ENCODE measurements at places on chromosomes 4 and X.

- no peak for DNase-seq
Observed at GRCh38 chr4:171954650-171955049, 141.4 kb downstream of the GALNTL6 start.

DNA sequence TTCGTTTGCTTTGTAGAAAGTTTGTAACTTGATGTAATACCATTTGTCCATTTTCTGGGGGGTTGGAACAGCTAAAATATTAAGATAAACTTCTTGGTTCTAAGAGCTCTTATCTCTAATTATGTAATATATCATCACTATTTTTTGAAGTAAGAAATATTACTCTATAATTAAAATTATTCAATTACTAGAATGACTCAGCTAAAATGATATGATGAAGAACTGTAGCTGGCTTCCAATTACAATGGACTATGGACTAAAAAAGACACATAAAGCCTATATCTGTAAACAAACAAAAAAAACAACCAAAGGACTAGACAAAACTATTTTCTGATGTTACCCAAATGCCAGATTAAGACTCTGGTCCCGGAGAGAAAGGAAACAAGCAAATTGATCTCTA is 569.4 kb downstream of the PCDH18 start:
- no peak for DNase-seq

DNA sequence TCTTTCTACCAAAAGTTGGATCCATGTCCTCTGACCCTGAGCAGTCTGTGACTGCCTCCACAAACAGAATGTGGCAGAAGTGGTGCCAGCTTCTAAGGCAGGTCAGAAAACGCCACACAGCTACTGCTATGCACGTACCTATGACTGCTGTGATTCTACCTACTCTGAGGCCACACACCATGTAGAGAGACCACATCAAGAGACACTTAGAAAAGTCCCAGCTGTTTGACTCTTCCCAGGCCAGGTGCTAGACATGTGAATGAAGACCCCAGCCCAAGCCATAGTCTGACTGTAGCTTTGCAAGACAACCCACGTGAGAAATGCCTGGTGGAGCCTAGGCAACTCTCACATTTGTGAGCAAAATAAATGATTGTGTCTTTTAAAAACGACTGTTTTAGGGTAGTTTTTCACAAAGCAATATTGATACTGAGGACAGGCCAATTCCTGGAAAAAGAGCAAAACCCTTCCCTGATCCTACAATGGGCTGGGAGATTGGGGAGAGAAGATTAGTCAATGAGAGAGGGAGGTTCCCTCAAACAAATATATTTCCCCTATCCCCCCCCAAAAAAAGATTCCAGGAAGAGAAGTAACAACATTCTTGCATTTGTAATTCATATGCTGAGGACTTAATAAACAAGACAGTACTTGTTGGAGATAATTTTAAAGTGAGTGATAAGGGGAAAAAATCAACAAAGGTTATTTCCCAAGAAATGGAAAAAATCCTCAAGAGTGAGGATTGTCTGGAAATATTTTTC is 33.3 kb downstream of the FRYL start:
- no peak for DNase-seq

DNA sequence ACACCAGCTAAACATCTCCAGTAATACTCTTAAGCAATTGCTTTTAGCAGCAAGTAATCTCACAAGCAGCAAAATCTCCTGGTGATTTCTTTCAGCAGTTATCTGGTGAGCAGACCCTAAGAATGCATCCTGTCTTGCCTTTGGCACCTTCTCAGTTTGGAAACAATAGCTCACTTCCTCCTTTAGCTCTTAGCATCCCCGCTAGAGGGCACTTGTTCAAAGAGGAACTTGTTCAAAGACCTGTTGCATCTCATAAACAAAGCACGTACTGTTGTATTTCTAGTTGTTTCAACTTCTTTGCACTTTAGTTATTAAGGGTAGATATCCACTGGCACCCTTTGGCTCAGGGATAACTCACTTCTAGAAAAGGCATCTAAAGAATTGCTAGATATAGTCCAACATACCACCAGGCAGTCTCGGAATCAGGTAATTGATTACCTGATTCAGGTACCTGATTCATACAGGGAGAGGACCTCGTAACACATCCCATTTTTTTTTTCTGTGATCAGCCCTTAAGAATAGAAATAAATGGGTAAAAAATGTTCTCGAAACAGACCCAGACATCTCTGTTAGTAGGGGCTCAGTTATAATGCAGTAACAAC is 81.9 kb upstream of the QRFPR start:
- DNase-seq: no peak

DNA sequence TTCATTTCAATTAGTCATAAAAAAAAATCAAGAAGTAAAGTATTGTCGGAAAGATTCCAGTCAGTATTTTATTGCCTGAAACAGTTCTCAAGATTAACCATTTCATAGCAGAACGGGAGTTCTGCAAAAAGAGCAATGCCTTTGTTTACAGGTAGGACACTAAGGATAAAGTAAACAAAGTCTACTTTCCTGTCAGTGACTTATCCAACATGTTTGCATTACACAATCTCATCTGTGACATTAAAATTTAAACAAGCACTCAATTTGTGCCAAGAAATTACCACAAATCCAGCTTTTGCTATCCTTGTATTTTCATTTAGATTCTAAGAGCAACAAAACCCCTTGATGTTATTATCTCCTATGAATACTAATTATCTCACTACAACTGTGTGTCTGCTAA is 306.5 kb upstream of the LDB2 start:
- no peak for DNase-seq

- DNase-seq: no peak
Observed at GRCh38 chr4:7411896-7412553, 22.7 kb downstream of the PSAPL1 start.

GRCh38 chr4:175048906-175049305 is 130.7 kb downstream of the ADAM29 start:
- DNase-seq: no peak

DNA sequence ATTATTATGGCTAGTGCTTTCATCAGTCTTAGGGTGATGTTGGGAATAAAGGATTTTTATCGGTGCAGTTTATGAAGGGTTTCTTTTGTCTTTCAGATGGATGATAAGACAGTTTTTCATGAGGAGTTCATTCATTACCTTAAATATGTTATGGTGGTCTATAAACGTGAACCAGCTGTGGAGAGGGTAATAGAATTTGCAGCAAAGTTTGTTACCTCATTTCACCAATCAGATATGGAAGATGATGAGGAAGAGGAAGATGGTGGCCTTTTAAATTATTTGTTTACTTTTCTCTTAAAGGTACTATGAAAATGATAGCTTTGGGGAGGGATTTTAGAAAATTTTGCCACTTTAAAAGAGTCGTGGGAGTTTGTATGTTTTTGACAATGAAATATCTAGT is 1.3 kb downstream of the NCAPG start:
- no peak for DNase-seq

DNA sequence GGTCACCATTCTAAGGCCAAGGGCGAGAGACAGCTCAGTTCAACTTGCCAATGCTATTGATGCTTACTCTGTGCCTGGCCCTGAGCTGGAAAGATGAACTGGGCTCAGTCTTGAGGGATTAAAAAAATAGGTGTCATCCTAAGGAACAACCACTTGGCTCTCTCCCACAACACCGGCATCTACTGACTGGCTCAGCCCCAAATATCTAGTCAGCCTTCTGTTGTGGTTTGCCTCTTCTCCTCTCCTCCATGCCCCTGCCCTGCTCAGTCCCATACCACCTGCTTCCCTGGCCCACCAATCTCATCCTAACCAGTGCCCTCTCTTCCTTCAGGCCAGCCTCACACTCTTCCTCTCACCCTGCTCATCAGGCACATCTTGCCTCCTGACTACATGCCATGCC is 29.6 kb downstream of the KDM5C start:
- no peak for DNase-seq

GRCh38 chr4:78945651-78946179 is 6.5 kb upstream of the PAQR3 start:
- DNase-seq: no peak

GRCh38 chrX:27680726-27681125 is 90.6 kb downstream of the DCAF8L2 start:
- DNase-seq: no peak
